Stimulated activated CD8-positive, alpha-beta memory T cell treated with anti-CD3 and anti-CD28 coated beads, Interleukin-15, amount 100 ng/mL, for 1 hour (primary cell): ENCODE measurements at places on chromosomes 1 and 21.

- no peak for DNase-seq
Measured at GRCh38 chr1:228150120-228150460, 360 bp downstream of the GJC2 start.

- no peak for DNase-seq
Measured at GRCh38 chr21:23524685-23525084, 2082.6 kb downstream of the MRPL39 start.

DNA sequence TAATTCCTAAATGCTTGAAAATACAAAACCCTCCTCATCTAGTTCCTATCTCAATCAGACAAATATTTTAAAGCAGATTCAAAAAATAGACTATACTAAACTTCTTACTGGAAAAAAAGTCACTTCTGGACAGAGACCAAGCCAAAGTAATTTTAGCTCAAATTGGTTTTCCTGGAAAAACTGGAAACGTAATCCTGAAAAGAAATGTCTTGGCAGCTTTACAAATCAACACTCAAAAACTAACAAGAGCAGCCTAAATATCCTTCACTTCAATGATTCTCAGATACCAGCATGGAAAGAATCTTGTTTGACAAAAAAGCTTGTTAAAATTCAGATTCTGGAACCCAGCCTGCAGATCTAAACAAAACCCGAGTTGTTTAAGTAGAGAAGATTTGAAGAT is 9.1 kb upstream of the GPR88 start:
- no peak for DNase-seq

- no peak for DNase-seq
Measured at GRCh38 chr1:246417813-246418564, 89.1 kb downstream of the SMYD3 start.

DNA sequence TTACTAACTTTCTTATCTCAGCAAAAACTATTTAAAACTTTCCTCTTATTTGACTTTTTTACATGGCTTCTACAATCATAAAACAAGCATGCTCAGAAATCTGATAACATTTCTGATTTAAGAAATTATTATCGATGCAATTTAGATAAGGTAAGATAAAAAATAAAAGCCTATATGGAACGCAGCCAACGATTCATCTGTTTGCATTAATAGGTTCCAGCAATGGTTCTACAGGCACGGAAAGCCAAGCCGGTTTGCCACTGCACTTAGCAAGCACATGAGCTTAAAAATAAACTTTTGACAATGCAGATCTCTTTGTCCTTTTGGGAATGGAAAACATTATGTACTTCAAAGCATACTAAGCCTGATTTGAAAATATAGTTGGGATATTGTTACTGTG is 77.5 kb upstream of the KCNK2 start:
- DNase-seq, result no peak

GRCh38 chr21:29360799-29361765 is 62.4 kb downstream of the BACH1 start:
- no peak for DNase-seq

DNA sequence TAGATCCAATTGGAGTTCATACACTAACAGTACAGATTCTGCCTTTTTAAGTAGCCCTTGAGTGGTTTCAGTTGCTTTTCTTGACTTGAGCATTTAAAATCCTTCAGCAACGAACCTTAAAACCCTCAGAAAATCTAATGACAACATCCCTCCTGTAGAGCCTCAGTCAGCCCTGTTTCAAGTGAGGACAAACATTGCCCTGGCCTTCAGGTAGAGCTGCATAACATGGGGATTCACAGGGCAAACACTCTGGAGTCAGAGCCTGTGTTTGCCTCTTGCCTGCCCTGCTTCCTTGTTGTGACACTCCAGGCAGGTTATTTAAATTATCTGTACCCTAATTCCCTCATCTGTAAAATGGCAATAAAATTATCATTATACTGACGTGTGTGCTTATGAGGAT is 96.1 kb upstream of the KCNA3 start:
- DNase-seq, result no peak

GRCh38 chr1:227225715-227226346 is 92.5 kb downstream of the CDC42BPA start:
- DNase-seq, result no peak

GRCh38 chr1:7420470-7421100 is 350.5 kb upstream of the VAMP3 start:
- DNase-seq, result no peak

DNA sequence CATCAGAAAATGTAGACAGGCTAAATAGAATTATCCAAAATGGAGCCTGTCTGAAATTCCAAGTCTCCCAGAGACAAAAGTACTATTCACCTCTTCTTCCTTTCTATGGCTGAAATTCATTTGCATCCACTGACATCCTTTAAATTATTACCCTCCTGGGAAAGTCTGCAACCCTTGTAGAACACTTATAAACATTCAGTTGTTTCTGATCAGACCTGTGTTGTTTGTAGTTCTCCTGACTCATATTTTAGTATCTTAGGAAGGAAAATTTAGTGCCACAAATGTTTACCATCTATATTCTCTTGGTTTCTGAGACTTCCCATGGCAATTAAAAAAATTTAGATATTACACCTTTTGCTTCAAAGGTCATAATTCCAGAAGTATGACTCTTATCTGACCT is 69.6 kb upstream of the C1orf105 start:
- no peak for DNase-seq

GRCh38 chr1:88275259-88275862 is 408.7 kb upstream of the PKN2 start:
- DNase-seq, result no peak

DNA sequence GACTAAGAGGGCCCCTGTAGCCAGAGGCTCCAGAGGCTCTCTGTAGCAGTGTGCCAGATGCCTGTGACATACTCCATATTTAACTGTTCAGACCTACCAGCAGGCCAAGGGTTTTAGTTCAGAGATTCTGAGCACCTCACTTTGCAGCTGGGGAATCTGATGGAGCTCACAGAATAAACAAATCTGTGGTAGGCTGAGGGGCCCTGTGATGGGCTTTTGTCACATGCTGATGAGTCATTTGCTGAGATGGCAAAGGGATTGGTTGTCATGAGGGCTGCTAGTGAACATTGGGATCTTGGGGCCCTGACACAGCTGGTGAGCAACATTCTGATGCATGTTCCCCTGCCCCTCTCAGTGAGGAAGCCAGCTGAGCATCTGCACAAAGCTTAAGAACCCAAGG is 482.2 kb downstream of the CAMTA1 start:
- DNase-seq, result no peak

DNA sequence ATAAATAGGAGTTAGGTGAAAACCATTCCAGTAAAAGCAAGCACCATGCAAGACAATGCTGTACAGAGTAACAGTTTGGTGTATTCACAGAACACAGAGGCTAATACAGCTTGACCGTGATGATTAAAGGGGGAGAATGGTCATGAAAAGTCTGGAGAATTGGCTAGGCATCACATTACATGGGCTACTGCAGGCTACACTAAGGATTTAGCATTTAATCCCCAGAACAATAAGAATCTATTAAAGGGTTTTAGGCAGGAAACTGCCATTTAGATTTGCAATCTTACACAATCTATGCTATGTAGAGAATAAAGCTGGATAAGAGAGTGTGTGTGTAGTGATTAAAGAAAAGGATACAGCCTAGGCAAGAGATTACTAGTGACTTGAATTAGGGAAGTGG is 30.6 kb downstream of the HFM1 start:
- no peak for DNase-seq

DNA sequence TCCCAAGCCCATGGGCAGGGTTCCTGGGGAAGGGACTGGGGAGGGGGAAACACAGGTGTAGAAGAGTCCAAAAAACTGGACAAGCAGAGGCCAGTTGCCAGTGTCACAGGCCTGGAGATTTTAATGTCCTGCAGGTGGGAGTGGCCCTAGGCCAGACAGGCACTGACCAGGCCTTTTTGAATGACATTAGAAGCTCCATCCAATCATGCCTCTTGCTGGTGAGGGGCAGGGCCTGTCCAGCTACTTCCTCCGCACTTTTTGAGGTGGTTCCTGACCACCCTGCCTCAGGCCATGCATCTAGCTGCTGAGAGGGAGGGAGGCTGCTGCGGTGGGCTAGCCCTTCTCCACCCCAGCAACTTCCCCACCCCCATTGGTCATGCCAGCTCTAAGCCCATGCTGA is 15.9 kb upstream of the KIF21B start:
- DNase-seq, result no peak

- no peak for DNase-seq
Measured at GRCh38 chr21:17828223-17828622, 9.1 kb upstream of the C21orf91 start.

- no peak for DNase-seq
Measured at GRCh38 chr21:26840912-26841311, 4.3 kb downstream of the ADAMTS1 start.

DNA sequence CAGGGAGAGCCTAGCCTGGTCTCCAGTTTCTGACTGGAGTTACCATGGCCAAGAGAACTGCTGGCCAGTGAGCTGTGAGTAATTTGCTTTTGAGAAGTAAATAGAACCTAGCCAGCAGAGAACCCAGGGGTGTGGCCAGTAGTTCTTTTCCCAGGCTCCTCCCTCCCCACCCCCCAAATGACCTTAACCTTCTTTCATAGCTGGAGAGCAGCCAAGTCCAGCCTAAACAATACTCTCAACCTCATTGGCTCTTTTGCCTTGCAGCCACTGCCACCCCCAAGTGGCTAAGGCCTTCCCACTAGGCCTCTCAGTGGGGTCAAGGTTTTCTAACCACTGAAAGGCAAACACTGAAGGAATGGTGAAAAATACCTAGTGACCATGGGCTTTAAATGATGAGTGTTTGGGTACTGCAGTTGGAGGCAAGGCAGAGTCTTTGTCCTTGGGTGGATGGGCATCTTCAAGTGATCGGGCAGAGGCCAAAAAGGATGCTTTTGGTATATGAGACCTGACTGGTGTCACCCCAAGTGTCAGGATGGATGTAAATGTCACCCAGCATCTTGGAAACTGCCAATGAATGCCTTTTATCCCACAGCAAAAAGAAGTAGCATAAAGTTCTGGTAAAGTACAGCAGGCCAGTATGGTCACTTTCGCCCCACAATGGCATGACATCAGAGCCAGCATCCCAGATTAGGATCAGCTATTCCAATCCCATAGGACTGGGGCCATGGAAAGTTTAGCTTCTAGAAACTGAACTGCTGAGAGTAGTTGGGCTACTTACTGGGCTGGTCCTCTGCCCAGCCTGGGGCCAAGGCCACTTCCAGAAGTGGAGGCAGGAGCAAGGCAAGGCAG is 3.5 kb upstream of the PIGV start:
- no peak for DNase-seq

DNA sequence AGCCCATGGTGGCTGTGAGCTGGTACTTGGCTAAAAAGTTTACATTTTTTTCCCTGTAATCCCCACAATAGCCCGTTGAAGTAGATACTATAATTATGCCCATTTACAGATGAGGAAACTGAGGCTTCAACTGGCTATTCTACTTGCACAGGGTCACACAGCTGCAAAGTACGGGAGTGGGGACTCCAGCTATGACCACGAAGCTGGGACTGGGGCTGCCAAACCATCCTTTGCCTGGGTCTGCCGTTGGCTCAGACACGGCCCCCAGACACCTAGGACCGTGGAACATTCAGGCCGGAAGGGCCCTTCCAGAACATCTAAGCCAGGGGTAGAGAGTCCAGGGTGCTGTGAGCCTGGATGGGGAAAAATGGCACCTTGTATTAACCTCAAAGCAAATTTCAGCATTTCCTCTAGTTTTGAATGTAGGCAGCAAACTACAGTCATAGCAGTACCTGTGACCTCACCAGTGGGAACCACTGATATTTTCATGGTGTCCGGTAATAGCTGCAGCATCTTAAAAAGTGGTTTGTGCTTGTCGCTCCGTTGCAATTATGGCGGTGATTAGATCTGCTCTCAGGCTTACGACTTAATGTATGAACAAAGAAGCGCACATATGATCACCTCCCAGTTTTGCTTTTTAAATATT is 4.3 kb downstream of the TP73 start:
- DNase-seq, result no peak

DNA sequence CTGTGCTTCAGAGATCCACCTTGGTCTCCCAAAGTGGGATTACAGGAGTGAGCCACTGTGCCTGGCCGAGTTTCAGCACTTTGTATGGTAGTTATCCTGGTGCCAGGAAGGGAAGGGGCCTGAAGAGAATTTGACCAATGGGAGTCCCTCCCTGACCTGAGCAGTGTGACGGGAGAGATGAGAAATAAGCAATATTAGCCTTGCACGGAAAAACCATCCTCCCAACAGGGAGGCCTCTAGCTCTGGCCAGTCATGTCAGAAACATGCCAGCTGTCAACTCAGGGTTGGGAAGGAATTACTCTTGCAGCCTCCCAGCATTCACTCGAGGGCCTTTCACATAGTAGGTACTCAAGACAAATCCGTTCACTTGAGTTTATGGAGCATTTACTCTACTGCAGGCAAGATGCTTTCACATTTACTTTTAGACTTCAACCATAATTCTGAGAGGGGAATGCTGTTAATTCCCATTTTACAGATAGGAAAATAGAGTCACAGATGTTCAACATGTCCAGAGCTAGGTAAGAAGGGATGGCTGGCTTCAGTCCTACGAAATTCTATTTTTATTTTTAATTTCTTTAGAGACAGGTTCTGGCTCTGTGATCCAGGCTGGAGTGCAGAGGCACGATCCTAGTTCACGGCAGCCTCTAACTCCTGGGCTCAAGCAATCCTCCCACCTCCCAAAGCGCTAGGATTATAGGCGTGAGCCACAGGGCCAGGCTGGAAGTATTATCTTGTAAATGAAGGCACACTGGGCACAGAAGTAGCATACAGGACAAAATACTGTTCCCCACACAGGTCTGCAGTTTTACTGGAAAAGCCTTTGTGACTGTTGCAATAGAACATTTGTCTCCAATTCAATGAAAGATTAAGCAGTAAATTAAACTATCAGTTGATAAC is 3.2 kb upstream of the ATP13A2 start:
- no peak for DNase-seq

GRCh38 chr1:235741294-235741693 is 91.7 kb upstream of the GNG4 start:
- no peak for DNase-seq

- DNase-seq, result no peak
Measured at GRCh38 chr1:96259399-96259798, 462.2 kb upstream of the PTBP2 start.

- no peak for DNase-seq
Measured at GRCh38 chr1:203281851-203282661, 23.3 kb upstream of the BTG2 start.

GRCh38 chr1:54305906-54306514 is 100.2 kb downstream of the SSBP3 start:
- DNase-seq, result no peak

GRCh38 chr1:54975356-54976108 is 4.9 kb upstream of the TMEM61 start:
- DNase-seq, result no peak

GRCh38 chr1:225685476-225686176 is 32.7 kb upstream of the ENAH start:
- no peak for DNase-seq

- no peak for DNase-seq
Measured at GRCh38 chr1:240836271-240836670, 224.3 kb upstream of the GREM2 start.

DNA sequence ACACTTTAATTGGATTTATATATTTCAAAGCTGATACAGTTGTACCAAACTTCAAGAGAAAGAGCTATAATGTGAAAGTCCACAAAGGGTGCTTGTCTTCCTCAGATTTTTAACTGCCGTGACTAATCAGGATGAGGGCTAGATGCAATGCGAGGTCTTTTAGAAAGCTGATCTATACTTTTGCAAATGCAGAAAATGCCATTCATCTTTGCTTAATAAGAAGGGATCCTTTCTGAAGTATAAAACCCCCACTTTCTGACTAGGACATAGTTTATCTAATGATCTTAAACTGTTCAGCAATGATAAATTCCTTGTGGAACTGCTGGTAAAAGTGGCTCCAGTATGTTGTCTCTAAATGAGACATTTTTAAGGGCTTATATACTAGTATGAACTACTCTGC is 102.7 kb upstream of the NGF start:
- no peak for DNase-seq

GRCh38 chr1:174742805-174743653 is 256.7 kb upstream of the CACYBP start:
- DNase-seq, result no peak
